Renal pelvis (tissue), 12 donors: ENCODE measurements at places on chromosomes 4 and X. TPM values are rescaled to one million over a fixed set of nuclear protein-coding genes. Genes with fewer than 3 reads are reported as not detected.

Gene ANXA10
- polyA plus RNA-seq = 0.53 TPM

GRCh38 chr4:127441571-127441970 lies 191.2 kb upstream of the INTU start:
- DNase-seq = no peak

DNA sequence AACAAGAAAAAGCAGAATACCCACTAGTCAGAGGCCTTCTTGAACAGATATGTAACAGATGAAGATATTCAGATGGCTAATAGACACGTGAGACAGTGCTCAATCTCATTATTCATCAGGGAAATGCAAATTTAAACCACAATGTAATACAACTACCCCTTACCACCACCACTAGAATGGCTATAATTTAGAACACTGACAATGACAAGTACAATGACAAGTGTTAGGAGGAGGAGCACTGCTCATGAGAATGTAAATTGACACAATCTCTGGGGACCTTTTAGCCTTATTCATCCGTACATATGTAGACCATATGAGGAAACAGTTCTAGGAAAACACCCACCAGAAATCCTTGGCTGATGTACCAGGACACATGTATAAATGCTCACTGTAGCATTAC lies 13.1 kb downstream of the ZNF81 start:
- no peak for DNase-seq

GRCh38 chr4:127069675-127070074 lies 563.1 kb upstream of the INTU start:
- DNase-seq = no peak

DNA sequence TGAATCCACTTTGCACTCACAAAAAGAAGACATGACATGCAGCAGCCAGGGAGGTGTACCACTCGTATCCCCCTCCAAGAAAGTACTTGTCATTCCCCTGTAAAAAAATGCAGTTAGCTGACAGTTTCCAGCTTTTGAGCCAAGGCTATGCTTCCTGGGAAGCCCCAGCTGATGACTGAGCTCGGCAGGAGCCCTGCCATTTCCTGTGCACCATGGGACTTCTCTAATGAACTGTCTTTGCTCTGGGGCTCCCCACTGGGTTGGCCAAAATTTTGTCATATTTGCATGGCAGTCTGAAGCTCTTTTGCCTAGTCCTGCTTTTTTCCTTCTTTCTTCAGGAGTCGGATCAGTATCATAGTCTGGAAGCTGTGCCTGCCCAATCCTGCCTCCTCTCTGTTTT lies 104.5 kb upstream of the MAOA start:
- DNase-seq = no peak

DNA sequence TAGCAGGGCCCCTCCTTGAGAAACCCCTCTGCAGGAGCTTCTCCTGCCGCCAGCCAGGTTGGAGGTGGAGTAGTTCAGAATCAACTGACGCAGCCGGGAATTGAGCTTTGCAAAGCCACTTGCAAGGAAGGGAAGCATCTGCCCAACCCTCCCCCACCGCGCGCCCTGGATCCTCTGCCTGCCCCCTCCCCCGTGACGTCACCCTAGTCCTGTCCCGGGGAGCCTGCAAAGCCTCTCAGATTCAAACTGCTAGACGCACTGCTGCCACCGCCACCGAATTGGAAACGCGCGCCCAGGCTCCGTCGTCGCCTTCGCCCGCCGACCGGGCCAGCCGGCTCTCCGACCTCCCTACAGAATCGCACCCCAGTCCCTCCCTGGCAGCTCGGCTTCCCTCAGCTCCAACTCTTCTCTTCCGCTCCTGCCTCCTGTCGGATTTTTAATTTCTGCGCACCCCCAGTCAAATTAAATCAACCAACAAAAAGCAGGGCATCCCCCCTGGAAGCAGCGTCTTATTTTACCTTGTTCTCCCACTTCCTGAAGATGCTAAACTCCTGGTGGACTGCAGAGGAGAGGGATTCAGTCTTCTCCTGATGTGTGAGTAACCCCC lies 3.8 kb downstream of the SLITRK2 start:
- DNase-seq = no peak
